KBM-7 (cell line): ENCODE measurements at places on chromosomes 4 and X.

DNA sequence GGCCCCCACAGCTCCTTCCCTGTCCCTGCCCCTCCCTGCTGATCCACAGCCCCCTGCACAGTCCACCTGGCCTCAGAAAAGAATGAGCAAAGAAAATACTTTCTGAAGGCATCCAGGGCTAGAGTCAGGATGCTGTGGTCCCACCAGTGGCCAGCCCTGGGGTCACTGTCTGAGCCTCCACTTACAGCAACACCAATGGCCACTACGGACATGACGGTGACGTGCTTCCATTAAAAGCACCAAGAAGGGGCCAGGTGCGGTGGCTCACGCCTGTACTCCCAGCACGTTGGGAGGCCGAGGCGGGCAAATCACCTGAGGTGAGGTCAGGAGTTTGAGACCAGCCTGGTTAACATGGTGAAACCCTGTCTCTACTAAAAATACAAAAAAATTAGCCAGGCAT lies 4.0 kb downstream of the JAKMIP1 start:
- no peak for DNase-seq

GRCh38 chr4:75287738-75288517 lies 226.3 kb downstream of the RCHY1 start:
- no peak for DNase-seq

DNA sequence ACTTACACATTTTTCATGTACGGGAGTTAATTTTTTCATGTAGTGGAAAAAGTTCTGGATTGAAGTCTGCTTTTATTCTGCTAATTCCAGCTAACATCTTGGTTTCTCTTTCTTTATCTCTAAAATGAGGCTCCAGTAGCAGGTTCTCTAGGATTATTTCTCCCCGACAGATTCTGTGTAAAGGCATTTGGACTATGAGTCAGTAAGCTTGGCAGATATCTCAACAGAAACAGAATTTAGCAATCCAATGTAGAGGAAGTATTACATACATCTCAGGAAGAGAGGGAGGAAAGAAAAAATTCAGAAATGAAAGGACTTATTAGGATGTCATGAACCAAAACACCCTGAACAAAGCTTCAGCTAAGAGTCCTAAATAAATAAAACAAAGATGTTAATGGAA lies 1682.3 kb upstream of the TENM3 start:
- no peak for DNase-seq

DNA sequence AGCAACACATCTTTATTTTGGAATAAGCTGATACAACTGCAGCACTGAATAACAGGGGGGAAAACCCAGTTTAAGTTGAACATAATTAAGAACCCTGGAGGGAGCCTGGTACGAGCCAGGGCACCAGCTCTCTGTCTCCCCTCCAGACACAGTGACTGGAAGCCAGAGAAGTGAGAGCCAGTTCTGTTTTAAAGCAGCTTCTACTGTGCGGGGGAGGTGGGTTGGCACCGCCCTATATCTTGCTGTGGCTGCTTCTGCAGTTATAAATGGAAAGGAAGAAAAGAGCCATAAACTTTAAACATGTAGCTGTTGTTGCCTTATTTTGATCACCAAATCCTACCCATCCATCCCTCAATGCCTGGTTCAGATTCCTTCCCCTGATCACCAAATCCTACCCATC lies 207.9 kb upstream of the ANXA3 start:
- no peak for DNase-seq

DNA sequence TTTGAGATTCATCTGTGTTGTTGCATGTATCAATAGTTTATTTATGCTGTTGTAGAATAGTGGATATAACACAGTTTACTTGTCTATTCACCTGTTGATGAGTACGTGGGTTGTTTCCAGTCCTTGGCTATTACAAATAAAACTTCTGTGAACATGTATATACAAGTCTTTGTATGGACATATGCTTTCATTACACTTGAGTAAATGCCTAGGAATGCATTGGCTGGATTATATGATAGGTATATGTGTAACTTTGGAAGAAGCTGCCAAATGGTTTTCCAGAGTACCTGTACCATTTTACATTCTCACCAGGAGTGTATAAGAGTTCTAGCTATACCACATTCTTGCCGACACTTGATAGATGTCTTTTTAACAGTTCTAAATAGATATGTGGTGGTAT lies 16.5 kb downstream of the ART3 start:
- no peak for DNase-seq

- peak; percentile 31 for DNase-seq
Observed at GRCh38 chr4:147620315-147620714, 3.1 kb downstream of the TMEM184C start.

DNA sequence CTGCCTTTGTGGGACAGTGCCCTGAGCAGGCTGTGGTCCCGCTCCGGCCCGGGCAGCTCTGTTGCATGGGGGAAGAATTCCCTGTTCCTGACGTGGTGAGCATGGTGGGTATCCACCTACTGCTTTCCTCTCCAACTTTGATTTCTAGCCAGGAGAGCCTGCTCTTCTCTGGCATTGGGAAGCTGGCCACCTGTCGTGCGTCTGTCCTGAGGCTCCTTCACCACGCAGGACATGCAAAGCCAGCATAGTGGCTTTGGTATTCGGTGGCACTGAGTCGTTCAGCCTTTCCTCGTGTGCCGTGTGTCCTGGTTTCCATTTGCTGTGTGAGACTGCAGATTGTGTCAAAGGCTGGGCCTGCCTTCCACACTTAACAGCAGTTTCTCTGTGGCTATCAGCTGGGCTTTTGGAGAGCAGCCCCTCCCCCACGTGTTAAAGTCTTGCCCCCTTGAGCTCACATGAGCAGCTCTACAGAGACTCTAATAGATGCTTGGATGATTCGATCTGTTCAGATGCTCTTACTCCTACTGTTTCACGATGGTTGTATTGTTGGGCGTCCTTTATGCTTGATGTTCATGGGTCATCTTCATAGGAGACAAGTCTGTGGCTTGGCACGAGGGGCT lies 46.3 kb upstream of the CLCN4 start:
- DNase-seq = no peak

DNA sequence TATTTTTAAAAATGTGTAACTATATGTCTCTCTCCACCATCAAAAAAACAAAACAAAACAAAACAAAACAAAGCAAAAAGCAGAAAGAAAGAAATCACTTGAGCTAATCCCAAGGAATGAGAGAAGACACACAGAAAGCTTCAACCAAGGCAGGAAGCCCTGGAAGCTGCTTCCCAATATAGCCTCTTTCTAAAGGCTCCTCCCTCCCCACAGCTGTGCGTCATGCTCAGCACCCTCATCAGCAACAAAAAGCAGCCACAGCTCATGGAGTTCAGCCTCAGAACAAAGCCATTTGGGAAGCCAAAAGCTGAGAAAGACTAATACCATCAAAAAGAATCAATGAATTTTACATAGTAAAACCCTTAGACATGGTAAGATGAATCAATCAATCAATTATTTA lies 501.6 kb upstream of the SMIM31 start:
- DNase-seq = no peak

- DNase-seq = no peak
Observed at GRCh38 chr4:13601848-13602247, 25.7 kb downstream of the BOD1L1 start.

GRCh38 chr4:71540749-71541269 lies 202.0 kb downstream of the SLC4A4 start:
- DNase-seq = no peak

- no peak for DNase-seq
Observed at GRCh38 chrX:74349387-74349786, 45.4 kb downstream of the ZCCHC13 start.

DNA sequence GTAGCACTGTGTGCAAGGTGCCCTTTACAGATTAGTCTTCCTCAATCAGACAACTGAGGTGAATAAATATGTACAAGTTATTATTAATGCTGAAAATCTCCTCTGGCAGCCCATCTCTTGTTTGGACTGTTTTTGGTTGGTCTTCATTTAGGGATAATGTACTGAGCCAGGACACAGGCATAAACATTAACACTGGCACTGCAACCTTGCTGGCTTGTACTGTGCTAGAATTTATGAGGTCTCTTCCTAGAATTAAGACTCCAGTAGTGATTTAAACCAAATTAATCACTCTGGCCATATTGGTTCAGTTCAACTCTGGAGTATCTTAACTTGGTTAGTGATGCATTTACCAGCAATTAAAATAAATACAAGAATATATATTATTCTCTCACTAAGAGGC lies 244.7 kb upstream of the GK2 start:
- DNase-seq = no peak

DNA sequence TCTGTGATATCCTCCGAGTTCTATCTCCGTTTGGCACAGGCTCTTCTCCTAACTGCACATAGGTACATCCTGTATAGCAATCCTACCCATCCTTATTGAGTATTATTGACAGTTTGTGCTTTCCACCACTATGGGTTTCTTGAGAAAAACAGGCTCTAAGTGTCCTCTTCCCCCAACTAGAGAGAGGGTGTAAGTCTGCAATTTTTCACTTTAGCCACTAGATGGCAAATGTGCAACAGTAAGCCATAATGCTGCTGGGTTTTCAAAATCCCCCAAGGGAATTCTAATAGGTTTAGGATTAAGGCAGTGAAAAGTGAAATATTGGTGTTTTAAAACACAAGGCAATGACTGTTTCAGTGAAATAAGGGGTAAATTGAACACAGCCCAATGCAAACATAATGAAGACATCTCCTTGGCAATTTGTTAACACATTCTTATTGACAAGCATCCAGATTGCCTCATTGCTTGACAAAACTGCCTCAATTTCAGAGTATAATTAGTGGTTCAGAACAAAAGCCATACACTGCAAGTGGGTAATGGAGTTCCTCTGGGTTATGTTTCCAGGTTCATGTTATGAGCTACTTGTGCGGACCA lies 239.0 kb upstream of the HTR2C start:
- DNase-seq = peak; percentile 67

DNA sequence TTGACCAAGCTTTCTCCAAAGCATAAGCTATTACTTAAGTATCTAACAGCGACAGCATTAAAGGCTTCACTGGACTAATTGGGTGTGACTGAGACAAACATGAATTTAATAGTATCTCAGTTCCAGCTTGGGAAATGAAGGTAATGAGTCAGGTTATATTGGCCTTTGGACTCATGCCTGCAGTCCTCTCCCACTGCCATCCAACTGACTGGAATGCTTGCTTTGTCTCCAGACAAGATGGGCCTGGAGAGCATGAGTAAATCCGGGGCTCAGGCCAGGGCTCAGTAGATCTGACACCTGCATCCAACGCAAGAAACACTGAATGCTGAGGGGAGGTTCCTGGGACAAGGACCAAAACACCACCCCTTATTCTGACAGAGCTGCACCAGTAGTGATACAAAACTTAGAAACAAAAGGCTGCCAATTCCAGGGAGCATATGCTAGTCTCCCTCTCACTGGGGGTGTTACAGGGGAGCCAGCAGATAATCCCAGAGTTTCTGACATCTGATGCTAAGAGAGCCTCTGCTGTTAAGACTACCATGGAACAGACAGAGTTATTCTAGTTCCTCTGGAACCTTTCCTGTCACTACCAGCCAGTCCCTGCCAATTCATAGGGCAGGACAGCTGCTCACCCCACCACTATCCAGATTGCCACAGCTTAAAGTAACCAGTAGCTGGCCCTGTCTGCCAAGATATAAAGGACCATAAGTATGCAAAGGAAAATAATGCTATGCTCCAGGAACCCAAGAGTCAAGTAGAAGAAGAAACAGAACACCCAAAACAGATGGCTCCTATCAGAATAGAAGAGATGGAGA lies 293.8 kb downstream of the IQCM start:
- no peak for DNase-seq

DNA sequence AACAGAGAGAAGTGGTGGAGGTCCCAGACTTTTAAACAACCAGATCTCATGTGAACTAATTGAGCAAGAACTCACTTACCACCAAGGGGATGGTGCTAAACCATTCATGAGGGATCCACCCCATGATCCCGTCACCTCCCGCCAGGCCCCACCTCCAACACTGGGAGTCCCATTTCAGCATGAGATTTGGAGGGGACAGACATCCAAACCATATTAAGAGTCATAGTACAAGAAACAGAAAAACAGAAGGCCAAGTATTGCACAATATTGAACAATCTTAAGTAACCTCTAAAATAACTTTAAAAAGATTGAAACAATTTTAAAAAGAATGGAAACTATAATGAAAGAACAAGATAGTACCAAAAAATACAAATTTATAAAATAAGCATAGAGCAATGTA lies 110.0 kb downstream of the CBR4 start:
- DNase-seq = no peak

DNA sequence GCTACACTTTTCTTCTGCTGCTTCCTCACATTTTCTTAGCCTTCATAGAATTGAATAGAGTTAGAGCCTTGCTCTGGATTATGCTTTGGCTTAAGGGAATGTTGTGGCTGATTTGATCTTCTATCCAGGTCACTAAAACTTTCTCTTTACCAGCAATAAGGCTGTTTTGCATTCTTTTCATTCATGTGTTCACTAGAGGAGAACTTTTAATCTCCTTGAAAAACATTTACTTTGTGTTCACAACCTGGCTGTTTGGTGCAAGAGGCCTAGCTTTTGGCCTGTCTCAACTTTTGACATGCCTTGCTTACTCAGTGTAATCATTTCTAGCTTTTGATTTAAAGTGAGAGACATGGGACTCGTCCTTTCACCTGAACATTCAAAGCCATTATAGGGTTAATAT lies 87.7 kb upstream of the RAB40AL start:
- no peak for DNase-seq
